Pancreas (tissue), 10 donors: ENCODE measurements at places on chromosomes 4 and X. TPM values are rescaled to one million over a fixed set of nuclear protein-coding genes. Genes with fewer than 3 reads are reported as not detected.

CLNK gene
- polyA plus RNA-seq = 0.02 TPM

GABRB1 gene
- polyA plus RNA-seq = 0.16 TPM

CENPVL1 gene
- not detected for polyA plus RNA-seq

GRCh38 chr4:84070289-84070688 lies 428.8 kb downstream of the NKX6-1 start:
- no peak for DNase-seq

- peak; percentile 91 for DNase-seq
Observed at GRCh38 chr4:74117024-74117534, 18.1 kb upstream of the CXCL2 start.
